ENCODE measurements at places on chromosomes 3 and 15.
A peak's percentile ranks its signal among the peaks of the same experiment; 100 is the strongest.

GRCh38 chr3:177345049-177345972 lies 148.0 kb upstream of the TBL1XR1 start:
- DNase-seq = peak; percentile 37

- DNase-seq = no peak
These were observed 14.0 kb downstream of the VILL start for GRCh38 chr3:38004415-38005075.

DNA sequence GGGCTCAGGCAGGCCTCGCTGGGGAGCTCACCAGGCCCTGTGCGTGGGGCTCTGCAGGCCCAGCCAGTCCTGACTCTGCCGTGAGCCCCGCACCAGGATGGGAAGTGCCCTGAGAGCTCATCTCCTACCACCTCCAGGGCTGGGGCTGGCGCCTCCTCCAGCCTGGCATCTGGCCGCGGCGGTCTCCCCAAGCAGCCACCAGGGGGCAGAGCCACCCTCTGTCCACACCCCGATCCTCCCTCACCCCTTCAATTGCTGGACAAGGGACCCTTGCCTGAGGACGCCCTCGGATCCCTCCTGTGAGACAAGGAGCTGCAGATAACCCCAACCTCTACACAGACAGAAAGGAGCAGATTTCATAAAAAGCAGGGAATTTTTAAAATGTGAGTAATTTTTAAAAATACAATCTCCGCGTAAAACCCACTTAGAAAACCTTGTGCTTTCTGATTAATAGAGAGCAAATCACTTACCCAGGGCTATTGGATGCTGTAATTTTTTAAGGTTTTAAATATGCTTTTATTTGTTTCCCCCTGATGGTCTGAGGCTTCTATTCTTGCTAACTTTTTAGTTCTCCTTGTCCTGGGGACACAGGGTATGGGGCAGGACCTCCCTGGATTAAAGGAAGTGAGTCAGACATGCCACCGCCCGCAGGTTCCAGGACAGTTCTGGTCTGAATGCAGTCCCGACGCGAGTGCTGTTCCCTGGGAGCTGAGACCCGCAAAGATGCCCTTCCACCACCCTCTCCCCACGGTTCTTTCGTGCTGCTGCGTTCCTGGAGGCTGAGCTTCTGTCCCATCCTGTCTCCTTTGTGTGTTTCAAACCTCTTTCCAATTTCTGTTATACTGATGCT lies 52.3 kb upstream of the CHRNA7 start:
- peak; percentile 13 for DNase-seq

GRCh38 chr3:108554913-108555571 lies 34.2 kb downstream of the CIP2A start:
- DNase-seq = no peak

DNA sequence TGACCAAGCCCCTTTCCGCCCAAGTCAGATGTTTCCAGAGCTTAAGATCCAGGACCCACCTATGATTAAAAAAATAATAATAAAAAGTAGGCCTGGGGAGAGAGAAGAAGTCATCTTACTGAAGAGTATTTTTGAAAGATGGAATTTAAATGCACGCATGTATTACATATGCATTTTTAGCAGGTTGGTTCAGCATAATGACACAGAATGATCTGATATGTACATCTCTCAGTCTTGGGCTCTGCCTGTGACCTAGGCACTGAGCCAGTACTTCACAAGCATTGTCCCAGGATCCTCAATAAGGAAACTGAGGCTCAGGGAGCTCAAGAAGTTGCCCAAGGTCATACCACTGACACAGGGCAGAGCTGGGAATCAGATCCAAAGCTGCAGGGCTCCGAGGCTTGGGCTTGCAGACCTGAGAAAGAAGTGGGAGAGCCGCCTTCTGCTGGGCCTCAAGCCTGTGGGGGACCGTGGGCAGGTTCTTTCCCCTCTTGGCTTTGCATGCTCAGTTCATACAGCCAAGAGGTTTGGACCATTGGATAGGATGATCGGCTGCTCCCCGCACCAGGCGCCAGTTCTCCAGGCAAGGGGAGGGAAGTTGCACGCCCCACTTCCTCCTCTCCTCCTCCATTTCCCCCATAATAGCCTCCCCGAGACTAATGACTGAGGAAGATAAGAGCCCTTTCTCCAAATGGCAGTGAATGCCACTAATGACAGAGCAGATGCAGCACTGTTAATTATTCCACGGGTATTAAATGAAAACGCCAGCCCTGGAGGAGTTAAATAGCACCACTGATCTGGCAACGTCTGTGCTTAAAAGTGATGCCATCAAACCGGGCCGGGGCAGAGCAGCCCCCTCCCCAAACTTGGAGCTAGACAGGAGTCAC lies 6.9 kb downstream of the SLC6A1 start:
- no peak for DNase-seq

GRCh38 chr3:116445311-116445841 lies at the start of gene LSAMP:
Gene LSAMP (minus strand): TSS chr3:116445487.
- no peak for DNase-seq

DNA sequence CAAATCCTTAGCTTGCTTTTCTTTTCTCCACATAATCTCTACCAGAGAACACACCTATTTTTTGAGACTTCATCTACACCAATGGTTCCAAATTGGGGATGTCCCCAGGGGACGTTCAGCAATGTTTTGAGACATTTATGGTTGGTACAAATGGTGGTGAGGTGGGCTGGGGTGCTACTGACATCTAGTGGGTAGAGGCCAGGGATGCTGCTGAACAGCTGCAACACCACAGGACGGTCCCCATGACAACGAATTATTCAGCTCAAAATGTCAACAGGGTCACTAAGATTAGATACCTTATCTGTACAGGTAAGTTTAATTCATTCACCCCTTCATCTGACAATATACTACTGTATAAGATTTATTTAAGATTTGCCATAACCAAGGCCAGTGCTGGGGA lies 14.4 kb downstream of the GK5 start:
- DNase-seq = no peak

DNA sequence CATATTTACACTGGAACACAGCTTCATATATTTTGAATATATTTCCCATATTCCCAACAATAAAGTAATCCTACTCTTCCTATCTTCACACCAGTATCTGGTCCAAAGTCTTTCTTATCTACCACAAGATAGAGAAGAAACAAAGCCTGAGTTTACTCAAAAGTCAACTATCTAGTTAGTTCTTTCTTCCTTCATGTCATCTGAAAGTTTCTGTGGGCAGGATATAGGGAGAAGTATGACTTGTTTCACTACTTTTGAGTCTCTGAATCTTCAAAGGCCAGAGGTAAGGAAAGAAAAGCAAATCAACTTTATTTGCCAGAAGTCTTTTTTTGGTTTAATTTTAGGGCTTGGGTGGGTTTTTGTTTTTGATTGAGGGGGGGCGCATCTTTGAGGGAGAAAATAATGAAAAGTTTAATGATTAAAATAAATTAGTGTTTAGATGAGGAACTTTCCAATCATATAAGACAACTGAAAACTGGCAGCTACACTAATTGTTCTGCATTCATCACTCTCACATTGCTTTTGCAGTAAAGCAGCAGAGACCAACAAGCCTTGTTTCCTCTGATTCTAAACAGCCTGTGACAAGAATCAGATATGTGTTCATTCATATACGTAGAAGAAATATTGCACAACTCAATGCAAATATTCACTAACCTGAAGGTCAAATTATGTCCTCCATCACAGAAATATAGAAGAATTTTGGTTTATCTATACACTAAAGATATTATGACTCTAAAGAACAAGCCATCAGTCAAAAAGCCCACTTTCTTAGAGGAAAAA lies 421.4 kb downstream of the SHQ1 start:
- no peak for DNase-seq

DNA sequence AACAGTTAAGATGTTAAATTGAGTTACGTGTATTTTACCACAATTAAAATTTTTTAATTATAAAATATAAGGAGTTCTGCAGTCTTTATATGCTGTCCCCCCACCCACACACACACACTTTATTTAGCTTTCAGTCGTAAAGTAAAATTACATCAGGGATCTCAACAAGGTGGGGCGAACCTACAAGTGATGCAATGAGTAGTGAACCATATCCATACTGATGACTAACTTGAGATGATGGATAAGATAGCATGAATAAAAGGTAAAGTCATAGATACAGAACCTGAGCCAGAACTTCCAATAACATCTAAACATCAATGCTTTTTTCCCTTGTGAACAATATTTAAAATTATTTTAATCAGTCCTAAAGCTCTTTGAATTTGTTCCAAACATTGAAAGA lies 77.2 kb downstream of the VPS13C start:
- no peak for DNase-seq

GRCh38 chr3:107910713-107911259 lies 180.0 kb downstream of the CD47 start:
- no peak for DNase-seq

DNA sequence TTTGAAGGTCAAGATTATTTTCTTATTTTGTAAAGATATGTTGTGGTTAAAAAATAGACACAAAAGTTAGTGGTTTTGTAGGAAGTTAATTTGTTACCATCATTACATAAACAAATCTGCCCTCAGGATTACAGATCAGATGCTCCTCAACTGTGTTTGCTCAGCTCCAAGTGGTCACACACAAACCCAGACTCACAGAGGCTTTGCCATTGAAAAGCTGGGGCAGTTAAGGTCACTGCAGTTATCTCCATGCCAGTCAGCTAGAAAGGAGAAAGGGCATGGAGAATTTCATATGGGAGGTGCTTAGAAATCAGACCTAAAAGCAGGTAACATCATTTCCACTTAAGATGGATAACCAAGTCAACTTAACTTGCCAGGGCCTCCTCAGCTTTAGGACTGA lies 825.7 kb upstream of the GBE1 start:
- DNase-seq = no peak

GRCh38 chr3:192161661-192162060 lies 565.7 kb downstream of the FGF12 start:
- no peak for DNase-seq

DNA sequence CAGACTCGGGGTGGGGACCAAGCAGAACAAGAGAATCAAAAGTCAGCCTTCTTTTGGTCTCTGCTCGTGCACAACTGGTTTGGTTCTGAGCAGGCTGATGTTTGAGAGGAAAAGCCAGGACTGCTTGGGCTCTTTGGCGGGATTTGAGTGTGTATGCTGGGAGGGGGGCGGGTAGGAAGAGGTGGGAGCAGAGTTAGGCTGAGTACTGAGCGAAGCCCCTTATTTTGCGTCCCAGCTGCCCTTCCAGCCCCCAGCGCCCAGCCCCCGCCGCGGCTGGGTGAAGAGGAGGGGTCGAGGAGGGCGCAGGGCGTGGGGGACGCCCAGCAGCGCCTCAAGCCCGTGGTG lies 153.5 kb upstream of the GOLIM4 start:
- DNase-seq = no peak

DNA sequence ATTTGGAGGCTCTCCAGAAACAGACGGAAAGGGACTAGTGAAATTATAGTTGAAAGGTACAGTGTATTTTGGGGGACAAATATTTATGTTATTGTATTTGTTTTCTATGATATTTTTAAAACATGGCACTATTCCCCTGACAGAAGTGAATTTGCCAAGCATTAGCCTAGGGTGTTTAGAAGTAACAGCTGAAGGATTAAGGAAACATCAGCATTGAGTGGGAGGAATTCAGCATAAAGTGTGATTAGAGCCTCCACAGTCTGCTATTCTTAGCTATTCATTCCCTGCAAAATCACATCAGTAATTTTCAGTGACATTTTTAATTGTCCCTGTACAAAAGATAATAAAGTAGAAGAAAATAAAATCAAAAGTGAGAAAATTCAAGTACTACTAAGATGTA lies 231.4 kb downstream of the ROBO2 start:
- no peak for DNase-seq

- no peak for DNase-seq
These were observed 28.0 kb downstream of the TIPARP start for GRCh38 chr3:156702367-156702766.

DNA sequence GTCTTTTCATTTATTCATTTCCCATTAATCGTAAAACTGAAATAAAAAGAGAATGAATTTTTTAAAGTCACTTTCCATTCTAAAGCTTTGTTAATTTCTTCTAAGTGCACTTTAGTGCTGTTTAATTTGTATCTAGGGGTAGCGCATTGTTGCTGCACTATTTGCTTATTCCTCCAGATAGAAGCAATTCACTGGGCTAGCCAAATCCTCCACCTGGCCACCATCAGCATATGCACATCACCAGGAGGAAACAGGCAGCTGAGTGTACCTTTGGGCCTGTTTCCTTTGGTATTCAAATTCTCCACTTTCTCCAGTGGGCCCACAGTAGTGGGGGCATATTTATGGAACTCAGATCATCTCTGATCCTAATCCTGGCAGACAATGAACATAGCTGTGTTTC lies 29.8 kb upstream of the CPB1 start:
- no peak for DNase-seq

DNA sequence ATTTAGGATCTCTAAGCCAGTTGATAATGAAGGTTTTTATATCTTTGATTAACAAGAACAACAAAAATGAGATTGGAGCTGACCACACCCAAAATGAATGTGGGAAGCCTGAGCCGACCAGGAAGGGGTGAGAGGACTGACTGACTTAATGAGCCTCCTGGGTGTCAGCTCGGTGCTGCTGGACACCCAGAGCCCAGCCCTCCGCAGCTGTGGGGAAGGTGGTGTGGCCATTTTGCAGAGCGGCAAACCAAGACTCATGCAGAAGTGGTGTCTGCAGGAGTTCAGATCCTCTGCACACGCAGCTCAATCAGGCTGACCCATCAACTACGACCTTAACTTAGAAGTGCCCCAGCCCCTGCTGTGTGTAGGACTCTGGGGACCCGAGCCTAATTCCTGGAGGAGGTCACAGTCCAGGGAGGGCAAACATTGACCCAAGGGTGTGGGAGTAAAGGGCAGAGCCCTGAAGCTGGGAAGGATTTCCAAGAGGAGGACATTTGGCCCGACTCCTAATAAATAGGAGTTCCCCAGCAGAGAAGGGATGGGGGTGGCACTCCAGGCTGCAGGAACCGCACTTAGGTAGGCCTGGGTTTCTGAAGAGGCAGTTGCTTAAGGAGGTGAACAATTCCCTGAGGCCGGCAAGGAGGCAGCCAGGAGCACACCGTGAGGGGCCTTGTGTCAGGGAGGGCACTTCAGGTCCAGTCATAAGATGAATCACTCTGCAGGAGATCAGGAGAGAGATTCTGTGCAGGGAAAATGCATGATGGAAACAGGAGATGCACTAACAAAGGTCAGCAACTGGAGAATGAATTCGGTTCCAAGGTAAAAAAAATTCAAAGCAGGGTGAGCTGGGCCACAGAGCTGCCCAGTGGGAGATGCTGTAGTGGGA lies 197.1 kb upstream of the TPM1 start:
- no peak for DNase-seq

- DNase-seq = no peak
These were observed 112.2 kb upstream of the NANOGP8 start for GRCh38 chr15:35197306-35197705.

- DNase-seq = no peak
These were observed 11.8 kb downstream of the PARP15 start for GRCh38 chr3:122589297-122589696.

DNA sequence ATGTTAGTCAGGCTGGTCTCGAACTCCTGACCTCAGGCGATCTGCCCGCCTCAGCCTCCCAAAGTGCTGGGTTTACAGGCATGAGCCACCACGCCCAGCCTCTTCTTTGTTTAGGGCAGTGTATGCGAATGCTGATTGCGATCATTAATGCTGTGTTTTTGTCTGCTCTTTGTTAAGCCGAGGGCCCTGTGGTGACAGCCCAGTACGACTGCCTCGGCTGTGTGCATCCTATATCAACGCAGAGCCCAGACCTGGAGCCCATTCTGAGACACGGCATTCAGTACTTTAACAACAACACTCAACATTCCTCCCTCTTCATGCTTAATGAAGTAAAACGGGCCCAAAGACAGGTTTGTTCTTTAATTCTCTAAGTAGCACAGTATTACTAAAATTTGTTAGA lies 7.8 kb downstream of the KNG1 start:
- DNase-seq = no peak

All from activated CD4-positive, CD25-positive, alpha-beta regulatory T cell treated with anti-CD3 and anti-CD28 coated beads, Interleukin-2, amount 50 U/mL, for 16 hours (primary cell).